PC-3 (cell line): ENCODE measurements at places on chromosomes 3 and 15. TPM values are rescaled to one million over a fixed set of nuclear protein-coding genes. Genes with fewer than 3 reads are reported as not detected.

GRCh38 chr3:143502081-143502480 is 346.2 kb downstream of the SLC9A9 start:
- DNase-seq, result peak; percentile 9

DNA sequence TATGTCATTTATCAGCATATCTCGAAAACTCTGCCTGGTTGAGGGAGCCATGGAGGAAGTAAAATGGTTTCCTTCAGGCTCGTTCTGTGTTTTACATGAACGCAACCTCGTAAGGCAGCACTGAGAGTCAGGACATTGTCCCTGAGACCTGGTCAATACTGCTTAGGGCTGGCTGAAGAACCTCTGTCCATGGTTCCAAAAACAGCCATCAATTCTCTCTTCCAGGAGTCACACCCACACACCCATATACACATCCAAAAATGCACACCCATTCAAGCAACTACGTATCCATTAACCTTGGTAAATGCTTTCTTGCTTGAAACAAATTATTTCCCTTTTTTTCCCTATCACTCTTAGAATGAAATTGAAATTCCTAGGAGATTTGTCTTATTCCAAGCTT is 91.0 kb upstream of the CHL1 start:
- DNase-seq, result no peak

- no peak for DNase-seq
Observed at GRCh38 chr3:9135526-9135925, 113.9 kb downstream of the SRGAP3 start.

POPDC2 gene
- 0.62 and 0.98 TPM in 2 replicates for total RNA-seq
